Activated CD8-positive, alpha-beta memory T cell treated with anti-CD3 and anti-CD28 coated beads for 1 hour (primary cell): ENCODE measurements at places on chromosomes 5 and 9.

DNA sequence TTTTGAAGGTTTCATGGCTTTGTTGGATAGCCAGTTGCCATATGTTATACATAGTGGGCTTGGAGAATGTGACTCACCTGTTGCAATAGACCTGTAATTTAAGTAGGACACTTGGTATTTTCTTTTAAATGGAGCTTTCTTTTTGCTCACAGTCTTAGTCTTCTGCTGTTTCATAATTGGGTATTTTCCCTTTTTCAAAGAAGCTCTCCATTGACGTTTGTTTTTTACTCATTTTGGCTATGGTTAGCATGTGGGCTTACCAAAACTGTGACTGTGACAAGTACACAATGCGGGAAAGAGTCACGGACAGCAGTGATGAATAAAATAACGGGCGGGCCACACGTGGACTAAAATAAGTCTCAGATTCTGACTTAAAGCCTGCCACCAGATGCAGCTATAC is 23.2 kb upstream of the RNF20 start:
- no peak for DNase-seq

GRCh38 chr5:149995385-149996204 is 4.9 kb downstream of the TIGD6 start:
- no peak for DNase-seq

DNA sequence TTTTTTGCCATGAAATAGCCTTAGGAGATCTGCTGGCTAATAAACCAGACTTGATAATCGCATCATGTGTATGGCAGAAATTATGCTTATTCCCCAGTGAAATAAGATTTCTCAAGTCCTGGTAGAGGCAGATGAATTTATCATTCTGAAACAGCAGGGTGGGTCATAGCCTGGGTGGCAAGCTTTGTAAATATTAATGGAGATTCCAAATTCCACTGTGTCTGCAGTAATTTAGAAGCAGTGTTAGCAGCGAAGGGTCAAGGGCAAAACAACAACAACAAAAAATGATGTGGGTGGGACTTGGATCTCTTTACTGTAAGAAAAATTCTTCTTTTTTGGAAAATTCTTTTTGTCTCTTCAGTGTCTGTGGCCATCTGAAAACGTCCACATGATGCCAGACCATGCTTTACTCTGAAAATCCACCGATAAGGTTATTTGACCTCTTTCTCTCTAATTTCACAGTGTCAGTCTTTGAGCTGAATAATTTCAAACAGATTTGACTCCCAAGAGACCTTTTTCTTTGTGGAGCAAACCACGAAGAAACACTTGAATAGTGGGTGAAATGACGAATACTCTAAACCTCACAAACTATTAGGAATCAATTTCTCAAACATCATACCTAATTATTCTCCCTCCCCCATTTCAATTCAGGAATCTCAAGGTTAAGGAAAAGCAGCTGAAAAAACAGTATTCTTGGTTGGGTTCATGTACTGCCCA is 106.0 kb upstream of the RPS23 start:
- DNase-seq = no peak

GRCh38 chr5:96278981-96279380 is 154.1 kb downstream of the PCSK1 start:
- DNase-seq = no peak

DNA sequence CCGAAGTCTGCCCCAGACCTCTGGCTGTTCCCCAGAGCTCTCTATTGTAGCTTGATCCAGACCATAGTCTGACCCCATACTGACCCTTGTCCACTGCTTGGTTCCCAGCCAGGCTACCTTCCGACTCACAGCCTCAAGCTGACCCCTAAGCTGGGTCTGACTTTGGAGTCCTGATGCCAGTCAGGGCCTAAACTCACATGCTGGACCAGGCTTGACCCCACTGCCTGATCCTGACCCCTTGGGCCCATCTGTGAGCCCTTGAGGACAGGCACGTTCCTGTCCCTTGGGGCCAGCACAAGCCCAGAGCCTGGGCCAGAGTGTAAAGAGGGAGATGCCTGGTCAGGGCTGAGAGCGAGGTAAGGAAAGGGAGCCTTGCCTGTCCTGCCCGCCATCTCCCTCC is 32.7 kb upstream of the ENHO start:
- no peak for DNase-seq

- no peak for DNase-seq
Observed at GRCh38 chr5:23991406-23991805, 484.0 kb downstream of the PRDM9 start.
